ENCODE measurements at places on chromosomes 6 and 20.

DNA sequence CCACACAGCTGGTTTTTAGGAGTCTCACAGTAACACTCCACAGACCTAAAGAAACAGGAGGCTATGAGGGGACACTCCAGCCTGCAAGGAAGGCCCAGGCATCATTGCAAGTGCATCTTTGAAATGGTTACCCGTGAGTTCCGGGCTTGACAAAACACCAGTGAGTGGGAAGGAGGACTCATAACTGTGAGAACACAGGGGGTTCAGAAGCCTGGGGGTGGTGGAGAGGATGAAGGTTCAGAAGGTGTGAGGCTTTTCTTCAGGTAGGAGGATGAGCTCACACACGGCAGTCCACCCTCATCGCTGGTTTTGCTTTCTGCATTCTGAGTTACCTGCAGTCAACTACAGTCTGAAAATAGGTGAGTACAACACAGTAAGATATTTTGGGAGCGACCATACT is 39.9 kb downstream of the MAP7 start:
- DNase-seq = no peak

DNA sequence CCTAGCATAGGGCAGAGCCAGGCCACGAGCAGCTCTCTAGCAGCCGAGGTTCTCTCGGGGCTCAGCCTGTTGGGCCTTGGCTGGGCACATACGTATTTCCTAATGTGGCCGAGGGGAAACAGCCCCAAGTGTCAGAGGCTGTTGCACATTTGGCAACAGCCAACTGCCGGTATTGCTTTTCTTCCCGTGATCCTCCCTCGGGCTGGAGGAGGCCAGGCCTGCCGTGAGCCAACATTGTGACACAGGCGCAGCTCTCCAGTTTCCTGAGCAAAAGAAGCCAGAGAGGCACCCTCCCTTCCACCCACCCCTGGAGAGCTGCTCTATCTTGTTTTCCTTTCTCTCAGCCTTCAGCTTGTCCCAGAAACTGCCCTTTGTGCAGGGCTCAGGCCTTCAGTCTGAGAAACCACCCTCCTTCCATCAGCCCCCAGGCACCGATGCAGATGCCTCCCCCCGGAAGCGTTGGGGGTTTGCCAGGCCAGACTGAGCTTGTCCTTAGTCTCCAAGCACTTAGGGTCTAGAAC is 5.1 kb upstream of the BPI start:
- DNase-seq = no peak

- no peak for DNase-seq
These were observed 1.6 kb upstream of the LY86 start for GRCh38 chr6:6586671-6587526.

DNA sequence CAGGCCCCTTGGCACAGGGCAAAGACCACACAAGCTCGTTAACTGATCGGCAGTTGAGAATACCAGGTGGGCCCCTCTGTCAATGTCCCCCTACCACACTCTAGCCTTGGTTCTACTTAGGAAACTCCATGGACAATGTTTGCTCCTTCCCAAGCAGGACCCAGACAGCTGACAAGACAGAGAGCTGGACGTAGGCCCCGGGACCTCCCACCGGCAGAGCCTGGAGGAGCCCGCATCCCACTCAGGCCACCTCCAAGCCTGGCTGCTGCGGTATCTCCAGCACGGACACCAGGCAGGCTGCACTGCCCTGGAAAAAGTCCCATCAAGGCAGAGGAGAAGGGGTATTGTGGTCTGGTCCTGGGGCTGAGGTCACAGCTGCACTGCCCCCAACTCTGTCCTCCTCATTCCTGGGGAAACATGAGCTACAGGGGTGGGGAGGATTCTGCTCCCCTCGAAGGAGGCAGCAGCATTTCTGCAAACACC is 6.2 kb upstream of the GRM4 start:
- no peak for DNase-seq

GRCh38 chr6:160004419-160005175 is 35.7 kb downstream of the IGF2R start:
- no peak for DNase-seq

DNA sequence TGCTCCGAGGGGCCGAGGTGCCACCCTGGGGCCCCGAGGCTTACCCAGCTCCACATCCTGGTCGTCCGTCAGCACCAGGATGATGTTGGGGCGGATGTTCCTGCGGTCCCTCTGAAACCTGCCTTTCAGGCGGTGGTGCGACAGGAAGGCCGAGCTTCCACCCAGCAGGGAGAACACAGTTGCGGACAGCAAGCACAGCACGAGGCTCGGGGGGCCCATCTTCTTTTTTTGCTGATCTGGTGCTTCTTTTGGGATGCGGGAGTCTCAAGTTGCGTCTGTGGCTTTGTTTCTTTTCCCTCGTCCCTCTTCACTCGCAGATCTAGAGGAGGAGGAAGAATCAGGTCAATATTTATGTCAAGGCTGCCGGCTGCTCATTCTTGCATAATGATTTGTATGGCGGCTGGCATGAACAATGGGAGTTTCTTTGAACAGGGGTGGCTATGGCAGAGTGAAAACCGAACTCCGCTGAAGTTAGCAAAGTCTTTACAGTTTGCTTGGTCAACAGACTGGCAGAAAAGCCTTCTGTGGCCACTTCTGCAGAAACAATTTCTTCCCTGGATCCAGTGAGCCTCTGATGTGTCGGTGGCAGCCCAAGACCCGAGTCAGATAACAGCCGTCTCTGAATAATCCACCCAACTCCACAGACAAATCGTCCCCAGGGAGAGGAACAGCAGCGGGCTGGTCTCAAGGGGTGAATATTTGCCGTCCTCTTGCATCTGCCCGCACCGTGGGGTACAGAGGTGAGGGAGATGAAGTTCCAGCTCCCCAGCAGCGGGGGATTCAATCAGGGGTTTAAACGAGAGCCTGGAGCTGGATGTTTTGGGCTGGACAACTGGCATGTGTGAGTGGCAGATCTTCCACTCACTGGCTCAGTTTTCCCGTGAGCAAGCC is 27.9 kb downstream of the SULF2 start:
- DNase-seq = no peak

DNA sequence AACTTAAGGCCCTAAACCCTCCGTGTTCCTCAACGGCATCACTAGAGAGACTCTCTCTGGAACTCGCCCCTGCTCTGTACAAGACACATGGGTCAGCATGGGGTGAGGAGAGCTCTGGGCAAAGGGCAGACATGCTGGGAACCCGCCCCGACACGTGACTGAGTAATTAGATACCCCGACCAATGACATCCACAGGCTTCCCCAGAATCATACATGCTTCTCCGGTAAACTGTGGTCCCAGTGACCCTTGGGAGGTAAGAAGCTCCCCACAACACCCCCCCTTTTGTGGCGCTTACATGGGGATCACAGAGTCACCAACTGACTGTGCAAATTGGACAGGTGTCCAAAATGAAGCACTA is 31.7 kb upstream of the RPS6KA2 start:
- no peak for DNase-seq

DNA sequence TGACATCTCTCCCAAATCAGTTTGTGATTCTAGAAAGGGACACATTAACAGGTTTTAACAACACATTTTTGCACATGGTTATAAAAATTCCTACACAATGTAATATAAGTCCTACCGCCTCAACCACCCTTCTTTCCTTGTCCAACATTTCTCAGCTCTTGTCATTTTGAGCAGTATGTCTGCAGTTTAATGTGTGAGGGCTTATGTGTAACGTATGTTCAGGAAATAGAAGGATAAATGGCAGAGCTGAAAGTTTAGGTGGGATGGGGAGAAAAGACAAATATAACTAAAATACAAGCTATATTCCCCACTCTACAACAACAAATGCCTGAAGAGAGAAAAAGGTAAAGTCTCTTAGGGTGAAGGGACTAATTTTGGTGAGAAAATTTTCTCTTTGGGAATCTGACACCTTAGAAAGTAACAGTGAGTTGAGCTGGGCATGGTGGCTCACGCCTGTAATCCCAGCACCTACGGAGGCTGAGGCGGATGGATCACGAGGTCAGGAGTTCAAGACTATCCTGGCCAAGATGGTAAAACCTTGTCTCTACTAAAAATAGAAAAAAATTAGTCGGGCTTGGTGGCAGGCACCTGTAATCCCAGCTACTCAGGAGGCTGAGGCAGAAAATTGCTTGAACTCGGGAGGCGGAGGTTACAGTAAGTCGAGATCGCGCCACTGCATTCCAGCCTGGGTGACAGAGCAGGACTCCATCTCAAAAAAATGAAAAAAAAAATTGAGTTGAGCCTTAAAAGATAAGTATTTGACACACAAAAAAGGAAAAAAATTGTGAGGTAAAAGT is 5.1 kb downstream of the PNRC1 start:
- DNase-seq = no peak

DNA sequence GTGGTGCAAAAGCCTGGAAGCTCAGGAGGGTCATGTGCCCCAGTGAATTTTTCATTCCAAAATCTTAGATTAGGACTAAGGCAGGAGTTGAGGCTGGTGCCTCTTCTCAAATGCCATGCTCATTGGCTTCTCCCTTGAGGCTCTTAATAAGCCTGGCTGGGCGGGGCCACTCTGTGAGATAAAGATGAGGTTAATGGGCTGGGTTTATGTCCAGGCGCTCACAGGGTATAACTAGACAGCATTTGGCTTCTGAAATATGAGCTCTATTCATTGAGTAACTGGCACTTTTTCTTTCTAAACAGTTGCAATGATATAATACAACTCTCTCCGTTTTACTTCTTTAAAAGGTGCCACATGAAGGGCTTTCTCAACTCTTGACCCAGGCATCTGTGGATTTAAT is 156.3 kb downstream of the SCML4 start:
- no peak for DNase-seq

- no peak for DNase-seq
These were observed 31.1 kb upstream of the SPO11 start for GRCh38 chr20:57298457-57298856.

DNA sequence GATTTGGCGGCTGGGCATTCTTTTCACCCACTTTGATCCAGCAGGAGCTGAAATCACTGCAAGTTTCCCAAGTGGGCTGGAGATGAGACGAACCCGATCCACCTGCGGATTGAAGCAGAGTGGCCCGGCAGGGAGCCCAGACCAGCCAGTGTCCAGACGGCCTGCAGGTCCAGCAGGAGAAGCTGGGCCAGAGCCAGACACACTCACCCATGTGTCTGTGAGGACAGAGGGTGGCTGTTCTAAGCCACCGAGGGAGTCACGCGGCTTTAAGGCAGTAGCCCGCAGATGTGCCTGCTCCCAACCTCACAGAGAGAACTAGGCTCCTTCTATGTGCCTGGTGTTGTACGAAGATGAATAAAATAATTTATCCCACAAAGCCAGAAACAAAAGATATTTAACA is 200.7 kb downstream of the WDR27 start:
- DNase-seq = no peak

Data from HepG2 (cell line).